Keratinocyte (primary cell): ENCODE measurements at places on chromosomes 1 and 21.

DNA sequence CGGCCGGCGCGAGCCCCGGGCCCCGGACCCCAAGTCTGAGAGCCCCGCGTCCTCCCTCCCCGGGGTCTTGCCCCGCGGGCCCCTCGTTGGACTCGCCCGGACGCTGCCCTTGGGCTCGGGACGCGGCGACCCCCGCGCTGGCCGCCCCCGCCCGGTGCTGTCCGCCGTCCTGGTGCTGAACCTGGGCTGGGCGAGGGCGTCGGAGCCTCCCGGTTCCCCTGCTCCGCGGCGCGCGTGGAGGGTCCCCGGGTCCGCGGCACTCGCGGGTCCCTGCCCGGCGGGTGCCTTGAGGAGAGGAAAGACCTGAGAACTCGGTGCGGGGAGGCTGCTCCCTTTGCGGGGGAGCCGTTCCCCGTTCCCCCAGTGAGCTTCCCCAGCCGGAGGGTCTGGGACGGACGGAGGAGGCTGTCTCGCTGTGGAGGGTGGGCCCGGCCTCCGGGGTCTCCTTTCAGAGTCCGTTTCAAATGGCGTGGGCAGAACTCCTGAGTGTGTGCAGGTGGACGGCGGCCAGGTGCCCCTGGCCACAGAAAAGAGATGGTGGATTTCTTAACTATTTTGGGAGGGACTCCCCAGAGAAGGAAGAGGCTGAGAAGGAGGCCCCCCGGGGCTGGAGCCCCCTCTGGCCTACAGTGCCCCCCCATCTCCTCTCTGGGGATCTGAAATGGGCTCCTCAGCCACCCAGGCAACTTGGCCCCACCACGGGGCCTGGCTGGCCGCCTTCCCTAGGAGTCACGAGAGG lies 595 bp downstream of the GABRD start:
- H3K4me1 ChIP-seq, result no peaks in the 10 kb centered on the region
- no peak for DNase-seq
- H3K27ac ChIP-seq, result no peak overlapping the region
- H3K27me3 ChIP-seq, result peaks cover 73% of the 10 kb centered on the region

- H3K4me3 ChIP-seq, result peak overlapping the region; percentile 7
- H3K27me3 ChIP-seq, result peaks cover 25% of the 10 kb centered on the region
- no peaks in the 10 kb centered on the region for H3K36me3 ChIP-seq
- DNase-seq, result no peak
Measured at GRCh38 chr1:34166191-34166624, 1.2 kb upstream of the CSMD2 start.

- DNase-seq, result no peak
- H3K27ac ChIP-seq, result no peak overlapping the region
- H3K36me3 ChIP-seq, result peaks cover 6% of the 10 kb centered on the region
- no peaks in the 10 kb centered on the region for H3K27me3 ChIP-seq
- no peak overlapping the region for H3K4me3 ChIP-seq
Measured at GRCh38 chr1:159934136-159935039, 9.1 kb upstream of the TAGLN2 start.

- no peak for DNase-seq
- no peak overlapping the region for H3K27ac ChIP-seq
- H3K27me3 ChIP-seq, result no peaks in the 10 kb centered on the region
- H3K4me1 ChIP-seq, result no peaks in the 10 kb centered on the region
- H3K4me3 ChIP-seq, result no peak overlapping the region
Measured at GRCh38 chr1:40386359-40386723, 12.8 kb downstream of the SMAP2 start.

DNA sequence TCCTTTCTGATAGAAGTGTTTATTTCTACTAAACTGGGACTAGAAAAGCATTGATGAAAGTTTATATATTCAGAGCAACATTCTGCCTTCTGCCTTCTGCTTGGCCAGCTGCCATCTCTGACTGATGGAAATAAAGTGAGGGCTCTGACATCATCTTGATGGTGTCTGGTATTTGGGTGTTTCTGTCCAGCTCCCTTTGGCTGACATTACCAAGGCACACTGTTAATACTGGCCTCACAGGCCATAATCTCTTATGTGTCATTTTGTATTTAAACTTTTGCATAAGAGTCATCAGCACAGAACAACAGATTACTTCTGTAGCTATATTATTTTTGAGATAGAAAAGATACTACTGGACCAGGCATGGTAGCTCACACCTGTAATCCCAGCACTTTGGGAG lies 216.9 kb downstream of the RYR2 start:
- no peak for DNase-seq
- H3K27ac ChIP-seq, result no peak overlapping the region
- no peak overlapping the region for H3K4me3 ChIP-seq
- no peaks in the 10 kb centered on the region for H3K36me3 ChIP-seq
- H3K27me3 ChIP-seq, result no peaks in the 10 kb centered on the region
- no peaks in the 10 kb centered on the region for H3K4me1 ChIP-seq

GRCh38 chr1:191839891-191840290 lies 318.4 kb upstream of the RGS18 start:
- no peak overlapping the region for H3K27ac ChIP-seq
- no peak overlapping the region for H3K4me3 ChIP-seq
- H3K36me3 ChIP-seq, result no peaks in the 10 kb centered on the region
- H3K4me1 ChIP-seq, result no peaks in the 10 kb centered on the region
